A172 (cell line): ENCODE measurements at places on chromosomes 4 and X. TPM values are rescaled to one million over a fixed set of nuclear protein-coding genes. Genes with fewer than 3 reads are reported as not detected.

DNA sequence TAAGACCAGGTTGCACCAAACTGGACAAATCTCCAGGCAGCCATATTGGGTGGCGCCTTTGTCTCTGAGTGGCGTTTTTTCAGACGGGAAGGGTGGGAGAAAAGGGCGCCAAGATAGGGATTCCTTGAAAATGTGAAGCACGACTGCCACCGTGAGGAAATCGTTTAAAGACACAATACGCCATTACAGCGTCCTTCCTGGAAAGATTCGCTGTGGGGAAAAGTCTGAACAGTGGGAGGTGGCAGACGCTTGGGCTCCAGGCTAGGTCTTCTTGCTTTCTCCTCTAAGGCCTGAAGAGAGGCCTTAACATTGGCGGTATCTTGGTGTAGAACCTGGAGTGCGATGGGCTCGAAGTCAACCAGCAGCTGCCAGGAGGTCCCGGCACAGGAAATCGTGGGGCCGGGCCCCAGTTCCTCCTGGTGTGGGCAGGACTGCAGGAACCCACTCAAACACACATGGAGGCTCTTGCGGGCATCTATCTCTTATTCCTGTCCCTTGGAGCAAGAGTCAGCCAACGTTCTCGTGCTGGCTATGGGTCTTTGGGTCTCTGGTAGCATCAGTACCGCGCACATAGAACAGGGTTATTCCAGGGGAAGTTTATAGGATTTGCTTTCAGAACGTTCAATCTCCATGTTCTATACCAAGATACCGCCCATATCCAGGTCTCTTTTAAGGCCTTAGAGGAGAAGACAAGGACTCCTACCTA lies 208.8 kb downstream of the OR13H1 start:
- DNase-seq, result no peak

The SOWAHB gene
- total RNA-seq, result not detected in 2 replicates

DNA sequence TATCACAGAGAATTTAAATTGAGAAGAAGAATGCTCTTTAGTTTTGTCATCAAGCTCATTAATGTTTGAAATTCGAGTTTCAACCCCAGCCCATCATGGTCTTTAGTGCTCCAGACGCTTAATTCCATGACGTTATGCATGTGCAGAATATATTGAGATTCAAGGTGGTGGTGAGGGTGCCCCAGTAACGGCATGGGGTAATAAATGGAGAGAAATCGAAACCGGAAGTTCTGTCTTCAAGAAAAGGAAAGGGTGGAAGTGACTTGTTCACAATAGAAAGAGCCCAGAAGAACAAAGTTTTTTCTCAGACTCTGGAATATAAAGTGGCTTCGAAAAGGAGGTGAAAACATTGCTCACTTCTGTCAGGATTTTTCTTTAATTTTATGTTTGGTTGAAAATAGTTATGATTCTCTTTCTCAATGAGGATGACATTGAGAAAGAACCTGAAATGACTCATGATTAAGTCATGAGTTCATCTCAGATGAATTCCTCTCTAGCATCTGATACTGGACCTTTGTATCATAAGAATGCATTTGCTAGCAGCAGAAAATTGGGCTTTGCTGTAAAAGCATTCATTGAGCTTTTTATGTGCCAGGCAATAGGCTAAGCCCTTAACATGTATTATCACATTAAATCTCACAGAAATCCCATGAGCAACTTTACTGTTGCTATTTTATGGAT lies 779 bp upstream of the DDX60L start:
- DNase-seq, result peak; percentile 81

DNA sequence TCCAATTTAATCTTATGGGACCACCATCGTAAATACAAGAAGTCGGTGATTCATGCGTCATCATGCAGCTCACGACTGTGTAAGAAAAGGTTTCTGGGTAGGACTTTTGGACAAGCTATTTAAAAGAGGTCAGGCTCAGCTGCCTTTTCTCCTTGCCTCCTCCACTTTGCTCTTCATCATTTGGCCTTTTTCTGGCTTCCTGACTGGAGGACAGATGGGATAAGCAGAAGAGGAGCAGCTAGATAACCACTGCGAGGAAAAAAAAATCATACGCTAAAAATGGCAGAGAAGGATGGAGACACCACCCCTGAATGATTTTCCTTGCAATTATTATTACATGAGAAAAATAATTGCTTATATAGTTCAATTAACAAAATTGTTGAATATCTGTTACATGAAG lies 294.3 kb upstream of the FSTL5 start:
- DNase-seq, result no peak

GRCh38 chr4:1192493-1193205 lies 20.3 kb upstream of the SPON2 start:
- no peak for DNase-seq

The PNMA3 gene
- not detected in 2 replicates for total RNA-seq

The UGT8 gene
- not detected in 2 replicates for total RNA-seq

The MPP1 gene
- 50.5 and 60.5 TPM in 2 replicates for total RNA-seq
